Hindlimb muscle (tissue), 1 donor: ENCODE measurements at places on chromosomes 3 and 15. TPM values are rescaled to one million over a fixed set of nuclear protein-coding genes. Genes with fewer than 3 reads are reported as not detected.

The A4GNT gene
- polyA plus RNA-seq: not detected

The NIPA2 gene
- polyA plus RNA-seq: 34.7 TPM

The HTR3D gene
- not detected for polyA plus RNA-seq

The UTS2B gene
- polyA plus RNA-seq: 0.19 TPM

The IL12A gene
- 0.76 TPM for polyA plus RNA-seq

The ATP2C1 gene
- 58.9 TPM for polyA plus RNA-seq

The NMNAT3 gene
- polyA plus RNA-seq: 4.0 TPM

The ABHD14A gene
- 14.7 TPM for polyA plus RNA-seq

The BTLA gene
- polyA plus RNA-seq: 0.36 TPM

The LRTM1 gene
- 96.0 TPM for polyA plus RNA-seq

The MB21D2 gene
- 20.1 TPM for polyA plus RNA-seq

The SLC6A11 gene
- 0.06 TPM for polyA plus RNA-seq

The GOLGA8O gene
- 0.48 TPM for polyA plus RNA-seq

The RPS17 gene
- 2,706 TPM for polyA plus RNA-seq

The FRMD5 gene
- 0.44 TPM for polyA plus RNA-seq

The SPSB4 gene
- 18.7 TPM for polyA plus RNA-seq

The IL17RD gene
- polyA plus RNA-seq: 24.4 TPM

The RTP1 gene
- polyA plus RNA-seq: not detected

The GRK7 gene
- not detected for polyA plus RNA-seq

The ITIH3 gene
- polyA plus RNA-seq: 1.1 TPM

The EXD1 gene
- polyA plus RNA-seq: 0.12 TPM

The GRIP2 gene
- 30.7 TPM for polyA plus RNA-seq

The SPESP1 gene
- 3.1 TPM for polyA plus RNA-seq

The CD86 gene
- polyA plus RNA-seq: 5.2 TPM

The KBTBD8 gene
- 2.8 TPM for polyA plus RNA-seq

The CSK gene
- 36.3 TPM for polyA plus RNA-seq

The SLC9C1 gene
- 0.10 TPM for polyA plus RNA-seq

The CELF6 gene
- 2.1 TPM for polyA plus RNA-seq

The PAQR5 gene
- polyA plus RNA-seq: 0.72 TPM
